CD8-positive, alpha-beta memory T cell (primary cell): ENCODE measurements at places on chromosomes 5 and 9.
A peak's percentile ranks its signal among the peaks of the same experiment; 100 is the strongest.

- DNase-seq: no peak
Measured at GRCh38 chr9:19479874-19480273, 71.1 kb downstream of the ACER2 start.

DNA sequence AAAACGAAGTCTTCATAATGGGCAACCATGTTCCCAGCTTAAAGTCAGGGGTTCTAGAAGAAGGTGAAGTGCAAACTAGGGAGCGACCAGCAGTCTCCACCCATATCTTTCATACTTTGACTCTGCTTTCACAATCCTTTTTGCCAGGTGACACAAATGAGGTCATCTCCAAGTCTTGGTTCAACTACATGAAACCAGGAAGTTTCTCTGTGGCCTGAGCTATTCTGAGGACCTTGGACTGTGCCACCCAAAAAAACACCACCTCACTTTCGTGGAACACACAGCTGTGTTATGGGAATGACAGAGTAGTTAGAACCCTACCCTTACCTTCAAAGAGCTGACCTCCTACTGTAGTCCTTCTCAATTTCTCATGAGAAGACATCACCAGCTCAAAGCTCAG, 309.2 kb downstream of the AGTPBP1 start:
- no peak for DNase-seq

- DNase-seq: peak; percentile 61
Measured at GRCh38 chr9:136122425-136123383, 4.0 kb upstream of the TMEM250 start.

GRCh38 chr5:114857941-114858551, 311.7 kb downstream of the TRIM36 start:
- DNase-seq: no peak

- no peak for DNase-seq
Measured at GRCh38 chr5:173028811-173029327, 27.3 kb upstream of the CREBRF start.

DNA sequence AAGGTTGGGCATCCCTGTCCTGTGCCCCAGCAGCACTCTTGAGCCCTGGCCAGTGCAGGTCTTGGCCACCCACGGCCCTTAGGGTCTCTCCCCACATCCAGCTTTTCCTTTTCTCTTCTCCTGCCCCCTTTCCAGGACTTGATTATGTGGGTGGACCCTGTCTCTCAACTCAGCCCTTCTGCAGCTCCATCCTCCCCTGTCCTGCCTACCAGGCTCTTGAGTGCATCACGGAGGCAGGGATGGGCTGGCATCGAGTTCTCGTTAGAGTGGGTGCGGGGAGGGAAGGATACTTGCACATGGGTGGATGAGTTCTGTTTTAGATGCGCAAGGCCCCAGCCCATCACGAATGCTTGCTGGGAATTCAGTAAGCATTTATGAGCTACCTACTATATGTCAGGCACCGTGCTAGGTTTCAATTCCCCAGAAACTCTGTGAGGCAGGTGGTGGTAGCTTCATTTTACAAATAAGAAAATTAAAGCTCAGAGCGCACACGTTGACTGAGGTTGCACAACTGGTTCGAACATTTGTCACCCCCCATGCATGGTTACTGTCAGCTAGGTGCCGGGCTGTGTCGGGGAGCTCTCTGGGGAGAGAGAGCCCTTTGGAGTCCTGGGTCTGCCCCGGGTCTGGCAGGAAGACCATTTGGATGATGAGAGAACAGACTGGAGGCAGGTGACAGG, 144.6 kb upstream of the PITX1 start:
- DNase-seq: no peak

DNA sequence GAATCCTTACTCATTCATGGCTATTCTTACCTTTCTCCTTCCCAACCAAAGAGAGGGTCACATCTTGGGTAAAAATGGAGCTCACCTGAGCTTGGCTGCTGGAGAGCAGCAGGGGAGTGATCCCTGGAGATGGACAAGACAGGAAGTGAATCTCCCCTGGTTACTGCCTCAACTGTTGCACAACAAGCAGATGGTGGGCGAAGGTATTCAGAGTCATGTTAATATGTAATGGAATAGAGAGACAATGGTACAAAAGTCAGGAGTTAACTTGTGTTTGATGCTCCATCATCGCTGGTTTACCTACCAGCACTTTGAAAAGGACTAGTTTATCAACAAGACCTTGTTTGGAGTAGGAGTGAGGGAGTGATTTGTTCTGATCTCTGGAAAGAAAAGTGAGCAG, 13.0 kb upstream of the PLPP1 start:
- no peak for DNase-seq

GRCh38 chr5:126015235-126016181, 407.7 kb upstream of the GRAMD2B start:
- no peak for DNase-seq

- DNase-seq: no peak
Measured at GRCh38 chr9:70789086-70789485, 332.3 kb downstream of the TRPM3 start.

DNA sequence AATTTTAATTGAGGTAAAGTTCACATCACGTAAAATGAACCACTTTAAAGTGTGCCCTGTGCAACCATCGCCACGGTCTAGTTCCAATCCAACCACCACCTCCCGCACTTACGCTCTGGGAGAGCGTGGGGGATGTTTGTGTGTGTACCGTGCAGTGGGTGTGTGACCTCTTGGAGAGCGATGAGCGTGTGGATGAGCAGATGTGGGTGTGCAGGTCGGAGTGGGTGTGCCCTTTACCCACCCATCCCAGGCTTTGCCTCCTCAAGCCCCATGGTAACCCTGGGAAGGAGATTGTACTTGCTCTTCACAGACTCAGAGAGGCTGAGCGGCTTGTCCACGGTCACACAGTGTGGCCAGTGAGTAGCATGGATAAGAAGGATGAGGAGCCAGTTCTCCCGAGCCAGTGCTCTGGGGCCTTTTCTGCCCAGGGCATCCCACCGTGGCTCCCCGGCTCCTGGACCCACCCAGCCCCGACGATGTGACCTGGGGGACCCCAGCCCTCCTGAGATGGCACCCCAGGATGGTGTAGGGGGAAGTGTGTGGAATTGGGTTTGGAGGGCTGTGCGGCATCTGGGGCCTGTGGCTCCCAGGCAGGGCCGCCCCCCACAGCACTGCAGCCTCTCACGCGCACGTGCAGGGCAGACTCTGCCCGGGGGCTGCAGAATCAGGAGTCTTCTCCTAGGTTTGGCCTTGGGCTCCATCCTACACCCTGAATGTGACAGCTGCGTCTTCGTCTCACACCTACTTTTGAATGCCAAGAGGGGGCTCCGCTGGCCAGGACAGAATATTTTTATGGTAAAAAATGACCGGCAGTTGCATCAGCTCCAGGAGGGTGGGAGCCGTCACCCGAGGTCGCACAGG, 13.6 kb downstream of the LHX3 start:
- DNase-seq: no peak

DNA sequence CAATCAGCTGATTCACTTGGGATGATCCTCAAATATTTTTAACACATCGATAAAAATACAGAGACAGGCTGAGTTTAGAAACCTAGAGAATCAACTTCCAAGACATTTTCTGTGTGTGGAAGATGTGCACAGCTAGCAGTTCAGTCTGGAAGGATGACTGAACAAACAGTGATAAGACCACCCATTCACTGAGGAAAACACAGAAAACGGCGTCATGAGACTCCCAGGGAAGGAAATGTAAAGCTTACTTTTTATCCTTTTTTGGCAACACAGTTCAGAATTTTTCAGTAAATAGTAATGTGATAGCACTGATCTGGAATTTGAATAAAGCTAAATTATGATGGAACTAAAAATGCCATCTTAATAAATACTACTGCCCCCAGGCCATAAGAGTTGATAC, 277.6 kb downstream of the SEMA5A start:
- DNase-seq: no peak

DNA sequence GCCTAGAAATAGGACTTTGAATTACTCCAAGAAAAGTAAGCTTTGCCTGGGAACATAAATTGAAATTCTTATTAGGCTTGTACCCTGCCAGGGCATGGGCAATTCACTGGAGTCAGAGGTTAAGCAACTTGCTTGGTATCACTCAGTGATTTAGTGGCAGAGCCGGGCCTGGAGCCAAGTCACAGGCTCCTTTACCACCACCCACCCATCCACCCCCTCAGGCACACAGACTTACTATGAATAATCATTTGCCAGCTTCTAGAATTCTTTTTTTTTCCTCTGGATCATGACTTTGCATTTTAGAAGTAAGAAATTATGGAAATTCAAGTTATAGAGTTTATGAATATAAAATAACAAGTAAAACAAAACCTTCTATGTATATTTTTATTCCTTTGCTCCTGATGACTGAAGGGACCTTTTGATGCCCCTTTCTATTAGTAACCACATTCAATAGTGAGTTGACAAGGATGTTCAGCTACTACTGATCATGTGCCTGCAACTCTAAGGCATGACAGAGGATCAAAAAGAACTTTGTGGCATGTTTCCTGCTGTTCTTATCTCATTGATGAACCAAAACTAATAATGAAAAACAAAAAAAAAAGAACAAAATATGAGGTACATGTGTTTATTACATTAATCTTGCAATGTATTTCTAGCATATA, 614.7 kb downstream of the TLR4 start:
- DNase-seq: no peak

DNA sequence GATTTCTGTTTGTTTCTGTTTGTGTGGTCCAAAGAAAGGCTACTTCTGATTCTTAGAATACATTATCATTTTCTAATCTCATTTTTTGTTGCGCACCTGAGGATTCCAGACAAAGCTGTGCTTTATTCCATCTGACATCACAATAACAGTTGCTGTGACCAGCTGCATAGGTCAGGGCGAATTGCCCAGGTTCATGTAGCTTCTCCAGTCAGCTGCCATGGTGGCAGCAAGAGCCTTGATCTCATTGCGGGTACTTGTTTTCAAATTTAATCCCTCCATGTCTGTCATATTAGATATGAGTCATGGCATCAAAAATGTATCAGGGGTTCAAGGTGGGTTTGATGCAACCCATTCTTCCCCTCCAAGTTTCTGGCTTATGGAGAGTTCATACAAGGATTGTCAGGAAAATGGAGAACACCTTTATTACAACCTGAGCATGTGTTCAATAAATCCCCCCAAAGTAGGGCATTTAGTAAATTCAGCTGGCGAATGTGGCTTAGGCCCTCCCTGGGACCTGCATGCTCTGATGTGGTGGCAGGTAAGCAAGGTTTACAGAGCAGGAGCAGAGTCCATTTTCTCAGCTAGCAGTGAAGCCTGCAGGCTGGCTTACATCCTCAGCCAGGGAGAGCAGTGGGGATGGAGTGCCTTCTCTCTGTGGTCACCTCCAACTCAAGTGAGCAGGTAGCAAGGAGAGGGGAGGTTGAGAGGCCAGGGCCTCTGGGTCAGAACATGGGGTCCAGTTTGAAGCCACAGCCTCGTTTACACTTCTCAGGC, 13.9 kb downstream of the CAVIN4 start:
- DNase-seq: no peak

DNA sequence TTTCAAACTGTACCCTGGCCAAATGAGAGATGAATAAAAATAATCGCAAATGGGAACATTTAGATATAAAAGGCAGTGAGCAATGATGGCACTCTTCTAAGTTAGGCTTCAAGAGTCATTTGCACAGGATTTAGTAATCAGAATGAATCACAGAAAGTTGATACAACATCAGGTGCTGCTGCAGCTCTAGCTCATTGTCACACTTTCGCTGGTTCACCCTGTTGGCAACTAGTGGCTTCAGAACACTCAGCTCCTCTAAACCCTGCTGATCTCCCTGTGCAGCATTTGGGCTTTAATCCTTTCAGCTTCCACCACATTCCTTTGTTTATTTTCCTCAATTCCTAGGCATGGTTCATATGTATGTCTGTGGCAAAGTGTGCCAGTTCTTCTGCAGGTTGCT, 2071.2 kb upstream of the CDH6 start:
- no peak for DNase-seq

DNA sequence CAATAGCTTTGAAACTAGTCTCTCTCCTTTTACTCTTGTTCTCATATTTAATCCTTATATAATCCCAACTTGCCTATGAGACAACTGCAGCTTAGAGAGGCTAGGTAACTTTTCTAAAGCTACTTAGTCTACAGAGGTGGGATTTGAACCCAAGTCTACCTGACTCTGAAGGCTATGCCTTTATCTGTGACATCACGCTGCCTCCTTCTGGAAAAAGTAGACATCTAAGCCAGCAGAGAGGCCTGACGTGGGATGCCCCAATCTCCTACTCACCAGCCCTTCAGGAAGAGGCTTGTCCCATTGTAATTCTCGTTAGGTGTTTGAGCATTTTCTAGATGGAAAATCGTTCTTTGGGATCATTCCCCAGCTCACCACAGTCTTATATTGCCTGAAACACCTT, 167.5 kb downstream of the HSPA4 start:
- no peak for DNase-seq

DNA sequence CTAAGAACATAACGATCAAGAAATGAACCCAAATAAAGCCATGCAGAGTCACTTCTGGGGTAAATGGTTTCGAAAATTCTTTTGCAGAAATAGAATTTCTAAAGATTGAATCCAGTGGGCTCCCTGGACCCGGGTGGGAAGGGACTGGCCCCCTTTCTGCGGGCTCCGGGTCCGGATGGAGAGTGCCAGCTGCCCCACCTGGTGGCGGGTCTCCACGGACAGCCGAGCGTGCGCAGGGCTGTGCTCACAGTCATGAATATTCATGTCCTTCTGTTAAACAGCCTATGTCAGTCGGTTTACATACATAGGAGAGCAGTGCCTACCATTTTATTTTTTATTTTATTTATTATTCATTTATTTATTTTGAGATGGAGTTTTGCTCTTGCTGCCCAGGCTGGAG, 4.7 kb upstream of the PPP1R26 start:
- DNase-seq: no peak

GRCh38 chr9:33125871-33126823, 41.0 kb downstream of the B4GALT1 start:
- DNase-seq: no peak

GRCh38 chr5:130550562-130550928, 614.5 kb downstream of the HINT1 start:
- no peak for DNase-seq

GRCh38 chr9:33992632-33993031, 56.1 kb downstream of the UBAP2 start:
- no peak for DNase-seq

GRCh38 chr9:25857147-25857546, 178.9 kb upstream of the TUSC1 start:
- DNase-seq: no peak

DNA sequence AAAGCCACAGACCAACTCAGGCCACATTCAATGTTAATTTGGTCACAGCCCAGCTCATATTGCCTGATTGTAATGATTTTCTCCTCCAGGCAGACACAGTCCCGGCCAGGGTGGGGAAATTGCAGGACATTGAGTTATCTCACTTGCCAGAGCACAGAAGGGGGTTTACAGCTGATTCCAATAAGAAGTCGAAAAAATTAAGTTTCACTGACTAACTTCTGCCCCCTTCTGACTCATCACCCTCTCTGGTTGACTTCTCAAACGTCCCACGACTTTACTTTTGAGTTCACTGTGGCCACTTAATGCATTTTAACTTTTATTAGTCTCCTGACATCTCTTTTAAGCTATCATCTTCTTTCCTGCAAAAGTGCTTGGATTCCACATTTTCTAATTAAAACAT, 321.4 kb upstream of the WWC1 start:
- no peak for DNase-seq

GRCh38 chr5:179194201-179194910, 134.2 kb downstream of the ZNF354C start:
- no peak for DNase-seq
